ENCODE measurements at places on chromosomes 6 and 20.

GRCh38 chr6:170117111-170117972 is 173.5 kb downstream of the DLL1 start:
- DNase-seq = no peak

- DNase-seq = no peak
Measured at GRCh38 chr20:46207793-46208192, 89.7 kb downstream of the CD40 start.

DNA sequence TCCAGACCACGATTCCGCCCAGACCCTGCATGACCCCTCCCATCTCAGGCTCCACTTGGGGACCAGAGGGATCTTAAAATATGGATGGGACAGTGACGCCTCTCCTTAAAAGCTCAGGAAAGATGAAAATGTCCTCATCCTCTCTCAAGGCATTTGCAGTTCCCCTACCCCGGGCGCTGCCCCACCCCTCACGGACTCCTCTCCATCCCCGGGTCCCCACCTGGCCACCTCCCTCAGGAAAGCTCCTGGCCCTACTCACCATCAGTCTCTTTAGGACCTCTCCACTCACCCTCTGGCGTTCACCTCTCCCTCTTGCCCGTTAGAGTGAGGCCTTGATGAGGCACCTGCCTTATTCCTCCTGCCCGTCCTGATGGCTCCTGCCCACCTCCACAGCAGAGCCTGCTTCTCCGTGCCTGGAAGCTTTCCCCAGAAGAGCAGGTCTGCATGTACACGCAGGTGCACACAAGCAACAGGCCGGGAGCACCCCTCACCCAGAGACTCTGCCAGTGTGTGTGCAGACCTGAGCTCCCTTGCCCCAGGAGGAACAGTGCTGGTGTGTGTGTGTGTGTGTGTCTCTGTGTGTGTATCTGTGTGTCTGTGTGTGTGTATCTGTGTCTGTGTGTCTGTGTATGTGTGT is 105.6 kb upstream of the NXT1 start:
- DNase-seq = no peak

GRCh38 chr6:5086294-5086890 is 1.3 kb downstream of the PPP1R3G start:
- DNase-seq = no peak

DNA sequence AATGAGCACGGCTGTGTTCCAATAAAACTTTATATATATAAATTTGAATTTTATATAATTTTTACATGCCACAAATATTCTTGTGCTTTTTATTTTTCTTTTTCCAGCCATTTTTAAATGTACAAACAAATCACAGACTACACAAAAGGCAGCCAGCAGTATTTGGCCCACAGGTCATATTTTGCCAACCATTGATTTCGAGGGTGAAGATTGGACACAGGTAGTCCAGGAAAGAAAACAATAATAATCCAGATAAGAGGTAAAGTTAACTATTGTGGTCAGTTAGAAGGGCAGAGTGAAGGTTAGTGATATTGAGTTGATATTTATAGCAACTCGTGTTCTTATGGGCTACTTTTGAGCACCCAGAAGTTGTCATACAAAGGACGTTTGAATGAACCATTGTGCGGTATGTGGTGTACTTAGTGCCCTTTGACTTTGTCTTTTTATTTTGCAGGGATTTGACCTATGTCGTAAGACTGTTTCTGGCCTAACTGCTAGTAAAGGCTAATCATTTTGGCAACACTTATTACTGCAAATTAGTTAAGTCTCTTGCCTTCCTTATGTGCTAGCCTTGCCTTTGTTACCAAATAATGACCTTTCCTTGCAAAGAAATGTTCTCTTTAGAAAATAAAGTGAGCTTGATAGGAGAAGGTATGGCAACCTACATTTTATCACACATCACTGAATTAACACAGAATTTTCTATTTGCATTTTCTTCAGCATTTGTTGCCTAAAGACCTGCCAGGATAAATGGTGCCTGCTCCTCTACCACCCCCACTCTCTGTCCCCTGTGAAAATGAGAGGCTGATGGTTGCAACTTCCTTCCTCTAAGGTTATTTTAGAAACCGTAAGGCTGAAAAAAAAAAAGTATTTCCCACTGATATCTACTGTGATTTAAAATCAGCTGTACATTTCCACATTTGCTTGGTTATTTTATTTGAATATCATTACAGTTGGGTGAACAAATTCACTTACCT is 493.9 kb upstream of the SOX4 start:
- DNase-seq = no peak

GRCh38 chr20:1945134-1945618 is 48.7 kb downstream of the PDYN start:
- peak; percentile 98 for DNase-seq

- no peak for DNase-seq
Measured at GRCh38 chr6:75337835-75338580, 53.4 kb upstream of the TMEM30A start.

DNA sequence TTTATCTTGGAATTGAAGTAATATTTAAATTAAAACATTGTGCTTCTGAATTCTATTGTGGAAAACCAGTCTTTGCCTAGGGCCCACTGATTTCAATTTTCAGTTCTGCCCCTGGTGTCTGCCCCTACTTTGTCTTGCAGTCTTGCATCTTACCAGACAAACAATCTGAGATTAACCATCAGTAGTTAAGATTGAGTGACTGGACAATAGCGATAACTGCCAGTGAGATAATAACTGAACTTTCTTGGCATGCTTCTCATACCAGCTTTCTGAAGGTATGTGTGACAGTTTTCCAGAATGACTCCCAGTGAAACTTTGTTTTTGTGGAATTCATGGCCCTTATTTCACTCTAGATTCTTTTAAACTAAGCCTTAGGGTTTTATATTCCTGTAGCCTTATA is 53.5 kb downstream of the KCNQ5 start:
- no peak for DNase-seq

DNA sequence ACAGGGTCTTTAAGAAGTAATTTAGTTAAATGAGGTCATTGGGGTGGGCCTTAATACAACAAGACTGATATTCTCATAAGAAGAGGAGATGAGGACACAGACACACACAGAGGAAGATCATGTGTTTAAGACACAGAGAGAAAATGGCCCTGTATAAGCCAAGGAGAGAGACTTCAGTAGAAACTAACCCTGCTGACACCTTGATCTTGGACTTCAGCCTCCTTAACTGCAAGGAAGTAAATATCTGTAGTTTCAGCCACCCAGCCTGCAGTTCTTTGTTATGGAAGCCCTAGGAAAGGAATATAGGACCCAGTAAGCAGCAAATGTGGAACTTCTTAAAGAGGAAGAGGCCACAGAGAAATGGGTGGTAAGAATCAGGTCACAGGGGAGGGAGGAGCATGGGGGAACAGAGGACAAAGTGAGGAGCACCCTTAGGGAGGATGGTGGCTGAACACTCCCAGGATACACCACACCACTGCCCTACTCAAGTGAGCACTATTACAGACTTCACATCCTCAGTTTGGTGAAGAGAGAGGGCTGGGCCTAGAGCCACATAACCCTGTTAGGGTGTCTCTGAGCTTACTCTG is 762 bp downstream of the SIRPB1 start:
- peak; percentile 60 for DNase-seq

DNA sequence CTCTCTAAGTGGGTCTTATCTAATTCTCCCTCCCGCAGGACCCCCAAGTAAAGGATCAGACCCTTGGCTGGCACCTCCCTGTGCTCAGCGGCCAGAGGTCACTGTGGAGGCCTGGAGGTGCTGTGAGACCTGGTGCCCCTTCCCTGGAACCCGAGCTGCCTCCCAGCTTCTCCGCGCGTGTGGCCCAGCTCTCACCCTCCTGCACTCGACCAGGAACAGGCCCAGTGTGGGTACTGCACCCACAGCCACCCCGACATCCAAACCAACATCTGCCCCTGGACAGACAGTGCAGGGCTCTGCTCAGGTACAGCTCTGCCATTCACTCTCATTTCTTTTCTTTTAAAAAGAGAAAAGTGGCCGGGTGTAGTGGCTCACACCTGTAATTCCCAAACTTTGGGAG is 42.4 kb downstream of the TMEM242 start:
- no peak for DNase-seq

DNA sequence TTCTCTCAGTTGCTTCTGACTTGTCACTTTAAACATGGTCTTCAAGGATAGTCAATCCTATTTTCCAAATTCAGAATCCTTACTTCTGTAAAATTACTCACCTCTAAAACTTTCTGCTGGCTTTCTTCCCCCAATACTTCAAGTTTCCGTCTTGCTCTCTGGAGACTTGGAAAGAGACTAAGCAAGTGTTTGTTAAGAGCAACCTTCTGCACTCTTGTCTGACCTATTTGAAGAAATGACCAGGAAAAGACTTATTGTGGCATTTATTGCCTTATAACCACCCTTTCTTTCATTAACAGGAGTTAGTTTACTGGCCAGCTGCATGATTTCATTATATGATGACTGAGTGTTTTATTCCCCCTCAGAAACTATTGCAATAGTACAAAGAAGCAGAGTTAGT is 181.0 kb downstream of the TBC1D7 start:
- DNase-seq = no peak

- no peak for DNase-seq
Measured at GRCh38 chr20:59008715-59009336, 1.8 kb upstream of the CTSZ start.

DNA sequence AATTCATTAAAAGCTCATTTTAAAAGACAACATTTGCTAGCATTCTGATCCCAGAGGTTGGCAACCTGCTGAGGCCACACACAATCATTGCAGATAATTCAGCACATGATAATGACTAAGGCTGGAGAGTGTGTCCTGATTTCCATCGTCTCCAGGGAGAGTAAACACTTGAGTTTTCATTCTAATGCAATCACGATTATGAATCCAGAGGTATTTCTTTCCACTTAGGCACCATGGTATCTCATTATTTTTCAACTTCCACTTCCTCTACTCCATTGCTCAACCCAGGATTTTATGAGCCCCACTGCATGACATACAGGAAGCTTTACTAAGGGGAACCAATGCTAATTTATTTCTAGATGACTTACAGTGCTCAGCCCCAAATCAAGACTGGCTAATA is 273.8 kb upstream of the AGPAT4 start:
- DNase-seq = no peak

DNA sequence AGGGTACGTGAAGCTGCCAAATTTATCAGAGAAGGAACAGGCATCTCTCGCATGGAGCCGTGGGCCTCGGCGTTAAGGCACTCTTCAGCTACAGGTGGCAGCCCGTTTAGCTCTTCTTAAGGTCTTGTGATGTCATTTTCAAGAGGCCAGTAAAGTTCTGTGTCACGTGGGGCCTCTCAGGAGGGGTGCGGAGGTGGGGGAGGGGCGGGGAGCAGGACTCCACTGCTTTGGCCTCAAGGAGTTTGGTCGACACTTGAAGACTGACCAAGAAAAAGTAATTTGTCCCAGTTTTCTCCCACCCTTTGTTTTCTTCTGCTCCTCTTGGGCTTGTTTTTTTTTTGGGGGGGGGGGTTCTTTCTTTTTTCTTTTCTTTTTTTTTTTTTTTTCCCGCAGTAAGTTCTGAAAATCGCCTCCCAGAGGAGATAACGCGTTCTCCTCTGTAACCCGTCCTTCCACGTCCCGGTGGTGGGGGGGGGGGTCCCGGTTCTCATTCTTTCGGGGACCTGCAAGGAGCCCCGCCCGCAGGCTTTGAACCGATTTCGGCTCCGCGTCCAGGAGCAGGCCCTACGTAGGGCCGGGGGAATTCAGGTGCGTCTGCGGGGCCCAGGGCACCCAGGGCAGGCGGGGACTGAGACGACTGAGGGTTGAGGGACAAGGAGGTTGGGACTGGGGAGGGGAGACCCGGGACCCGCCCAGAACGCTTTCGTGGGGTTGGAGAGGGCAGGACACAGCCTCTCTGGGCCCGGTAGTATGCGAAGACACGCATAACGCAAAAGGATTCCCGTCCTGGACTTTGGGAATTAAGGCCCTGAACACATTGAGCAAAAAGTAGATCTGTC is 26.0 kb downstream of the GPX6 start:
- DNase-seq = no peak

- DNase-seq = no peak
Measured at GRCh38 chr20:63911176-63911575, 16.2 kb downstream of the DNAJC5 start.

- DNase-seq = no peak
Measured at GRCh38 chr20:64130876-64131275, 23.5 kb upstream of the NPBWR2 start.
